ENCODE measurements at places on chromosomes 2 and 18.
A peak's percentile ranks its signal among the peaks of the same experiment; 100 is the strongest.

- no peak for DNase-seq
Measured at GRCh38 chr18:46474487-46475389, 182.3 kb downstream of the LOXHD1 start.

GRCh38 chr18:43073771-43074170 is 41.7 kb downstream of the RIT2 start:
- no peak for DNase-seq

GRCh38 chr2:72012886-72013574 is 134.6 kb downstream of the CYP26B1 start:
- no peak for DNase-seq

GRCh38 chr2:18749912-18750526 is 160.7 kb upstream of the NT5C1B start:
- DNase-seq: no peak

GRCh38 chr2:19352946-19353720 is 5.3 kb downstream of the OSR1 start:
- DNase-seq: no peak

DNA sequence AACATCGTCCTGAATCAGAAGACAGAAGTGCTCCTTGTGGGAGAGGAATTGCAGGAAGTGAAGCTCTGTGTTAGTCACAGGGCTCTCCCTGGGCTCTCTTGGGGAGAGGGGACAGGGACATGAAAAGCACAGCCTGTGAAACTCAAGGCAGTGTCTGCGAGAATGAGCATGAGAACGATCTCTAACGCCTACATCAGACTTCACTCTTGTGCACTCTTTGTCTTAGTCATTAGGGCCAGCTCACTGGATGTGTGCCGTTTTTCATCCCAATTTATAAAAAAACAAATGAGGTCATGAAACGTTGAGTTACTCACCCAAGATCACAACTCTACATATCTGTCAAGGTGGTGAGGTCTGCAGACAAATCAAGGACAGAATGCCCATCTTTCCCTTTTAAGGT is 27.0 kb upstream of the TWIST2 start:
- DNase-seq: no peak

DNA sequence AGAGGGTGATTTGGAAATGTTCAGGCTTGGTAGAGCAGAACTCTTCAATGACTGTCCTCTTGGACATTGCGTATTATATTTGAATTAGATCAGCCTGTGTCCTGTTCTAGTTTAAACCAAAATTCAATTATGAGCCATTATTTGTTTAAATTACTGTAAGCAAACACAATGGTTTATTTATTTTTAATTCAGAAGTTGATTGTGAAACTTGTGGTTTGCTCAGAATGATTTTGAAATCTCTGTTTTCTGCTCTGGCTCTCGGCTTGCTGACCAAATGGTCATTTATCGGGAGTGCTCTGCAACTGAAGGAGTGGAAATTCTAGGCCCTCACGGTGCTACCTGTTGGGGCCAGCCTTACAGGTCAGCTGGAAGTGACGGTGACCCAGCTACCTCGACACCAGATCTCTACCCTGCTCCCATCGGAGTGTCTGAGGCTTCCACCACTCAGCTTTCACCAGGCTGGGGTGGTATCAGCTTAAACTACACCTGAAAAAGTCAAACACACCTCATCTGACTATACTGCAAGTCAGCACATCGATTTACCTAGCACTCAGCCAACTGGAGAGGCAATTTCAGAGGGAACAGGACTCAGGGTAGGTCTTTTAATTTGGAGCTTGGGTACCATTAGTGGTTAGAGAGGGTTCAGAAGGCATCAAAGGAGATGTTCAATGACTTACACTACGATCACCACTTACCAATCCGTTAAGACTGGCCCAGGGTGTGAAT is 36.8 kb upstream of the GPD2 start:
- no peak for DNase-seq

GRCh38 chr2:19140463-19141208 is 217.8 kb downstream of the OSR1 start:
- DNase-seq: no peak

DNA sequence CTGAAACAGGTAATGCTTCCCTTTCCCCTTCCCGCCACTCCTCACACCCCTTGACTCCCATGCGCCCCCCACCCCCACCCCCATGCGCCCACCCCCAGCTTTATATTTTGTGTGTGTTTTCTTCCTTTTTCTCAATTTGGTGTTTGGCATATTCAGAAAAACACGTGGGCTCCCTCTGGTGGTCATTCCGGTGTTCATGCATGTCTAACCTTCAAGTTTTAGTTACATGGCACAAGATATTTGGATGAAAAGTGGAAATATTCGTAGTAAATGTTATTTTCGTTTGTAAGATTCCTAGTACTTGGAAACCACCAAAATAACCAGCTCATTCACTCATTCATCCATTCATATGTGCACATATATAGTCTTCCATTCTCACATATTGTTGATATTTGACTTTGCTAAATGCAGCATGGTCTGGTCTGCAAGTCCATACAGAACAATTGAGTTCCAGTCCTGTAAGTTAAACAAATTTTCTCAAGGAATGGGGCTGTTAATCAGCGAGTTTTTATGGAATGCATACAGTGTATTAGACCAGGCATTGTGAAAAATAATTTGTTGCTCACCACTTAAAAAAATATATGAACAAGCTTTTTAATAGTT is 143.6 kb upstream of the MAP3K20 start:
- DNase-seq: peak; percentile 52

- DNase-seq: no peak
Measured at GRCh38 chr2:226398580-226398979, 401.0 kb downstream of the IRS1 start.

- DNase-seq: no peak
Measured at GRCh38 chr2:110735366-110735765, 3.0 kb downstream of the ACOXL start.

- no peak for DNase-seq
Measured at GRCh38 chr2:20135631-20136050, 84.2 kb upstream of the LAPTM4A start.
